ENCODE measurements at places on chromosomes 11 and 22. TPM values are rescaled to one million over a fixed set of nuclear protein-coding genes. Genes with fewer than 3 reads are reported as not detected.

The SCARF2 gene
- 0.74 TPM for total RNA-seq

The OR5P2 gene
- total RNA-seq: not detected

- no peak for DNase-seq
- H3K4me3 ChIP-seq: no peak overlapping the region
- no peaks in the 10 kb centered on the region for H3K36me3 ChIP-seq
- no peaks in the 10 kb centered on the region for H3K4me1 ChIP-seq
- H3K27ac ChIP-seq: no peak overlapping the region
Measured at GRCh38 chr11:41413843-41414242, 45.6 kb downstream of the LRRC4C start.

- H3K4me1 ChIP-seq: no peaks in the 10 kb centered on the region
- DNase-seq: no peak
- no peak overlapping the region for H3K27ac ChIP-seq
- no peaks in the 10 kb centered on the region for H3K36me3 ChIP-seq
Measured at GRCh38 chr11:71342951-71343827, 90.8 kb upstream of the SHANK2 start.

DNA sequence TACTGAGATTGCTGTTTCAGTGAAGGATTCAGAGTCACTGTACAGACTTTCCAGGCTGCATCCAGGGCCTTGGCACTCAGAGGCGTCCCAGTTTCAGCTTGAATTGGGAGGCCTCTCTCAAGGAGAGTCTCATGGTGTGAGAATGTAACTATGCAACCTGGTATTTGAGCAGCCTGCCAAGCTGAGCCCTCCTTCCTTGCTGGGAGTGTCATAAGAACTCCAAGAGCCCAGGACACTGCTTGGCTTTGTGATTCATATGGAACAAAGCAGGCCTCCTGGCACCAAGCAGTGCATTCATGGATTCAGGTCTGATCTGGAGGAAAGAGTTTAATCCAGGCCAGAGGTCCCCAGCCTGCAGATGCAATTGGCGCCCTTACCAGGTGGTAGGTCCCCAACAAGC is 171.7 kb downstream of the DBX1 start:
- DNase-seq: no peak
- no peaks in the 10 kb centered on the region for H3K36me3 ChIP-seq
- no peak overlapping the region for H3K4me3 ChIP-seq

DNA sequence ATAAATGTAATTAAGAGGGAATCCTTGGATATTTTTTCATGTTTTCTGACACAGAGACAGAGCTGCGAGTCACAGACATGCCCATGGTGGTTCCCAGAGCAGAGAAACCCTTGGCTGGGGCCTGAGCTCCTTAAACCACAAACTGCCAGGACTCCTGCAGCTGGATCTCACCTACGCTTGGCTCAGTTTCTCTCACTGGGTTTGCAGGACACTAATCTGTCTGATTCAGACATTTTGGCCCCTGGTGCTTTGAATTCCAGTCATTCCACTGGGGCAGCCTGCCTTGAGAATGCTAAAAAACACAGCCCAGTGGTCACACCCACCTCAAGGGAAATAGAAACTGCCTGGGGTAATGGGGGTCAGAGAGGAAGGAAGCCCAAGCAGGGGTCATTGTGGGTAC is 122.6 kb downstream of the CCDC81 start:
- no peak overlapping the region for H3K27ac ChIP-seq
- H3K4me3 ChIP-seq: no peak overlapping the region
- DNase-seq: no peak
- H3K36me3 ChIP-seq: no peaks in the 10 kb centered on the region
- no peaks in the 10 kb centered on the region for H3K4me1 ChIP-seq

DNA sequence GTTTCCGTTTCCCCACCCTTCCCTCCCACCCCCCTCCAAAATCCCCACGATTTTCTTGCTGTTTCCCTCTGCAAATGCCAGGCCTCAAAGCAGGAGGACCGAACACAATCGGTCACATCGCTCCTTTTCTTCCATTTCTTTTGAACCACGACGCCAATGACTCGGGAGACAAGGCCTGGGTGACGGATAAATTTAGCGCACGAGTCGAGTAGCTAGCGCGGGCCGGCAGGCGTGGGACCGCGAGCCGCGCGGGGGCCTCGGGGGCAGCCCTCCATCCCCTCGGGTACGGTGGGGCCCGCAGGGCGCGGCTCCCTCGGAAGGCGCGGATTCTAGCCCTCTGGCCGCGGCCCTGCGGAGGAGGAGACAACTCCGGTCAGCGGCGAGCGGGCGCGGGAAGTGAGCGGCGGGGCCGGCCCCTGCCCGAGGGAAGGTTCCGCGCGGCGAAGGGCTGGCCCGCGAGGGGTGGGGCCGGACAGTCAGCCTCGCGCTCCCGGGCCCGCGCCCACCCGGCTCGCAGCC is 414 bp downstream of the JOSD1 start:
- peak overlapping the region; percentile 89 for H3K27ac ChIP-seq
- no peak for DNase-seq
- 0 out of 2 replicates have a peak, but pooled peaks cover 7% of the 10 kb centered on the region for H3K36me3 ChIP-seq
- H3K4me3 ChIP-seq: peak overlapping the region; percentile 86
- H3K4me1 ChIP-seq: peaks cover 12% of the 10 kb centered on the region

DNA sequence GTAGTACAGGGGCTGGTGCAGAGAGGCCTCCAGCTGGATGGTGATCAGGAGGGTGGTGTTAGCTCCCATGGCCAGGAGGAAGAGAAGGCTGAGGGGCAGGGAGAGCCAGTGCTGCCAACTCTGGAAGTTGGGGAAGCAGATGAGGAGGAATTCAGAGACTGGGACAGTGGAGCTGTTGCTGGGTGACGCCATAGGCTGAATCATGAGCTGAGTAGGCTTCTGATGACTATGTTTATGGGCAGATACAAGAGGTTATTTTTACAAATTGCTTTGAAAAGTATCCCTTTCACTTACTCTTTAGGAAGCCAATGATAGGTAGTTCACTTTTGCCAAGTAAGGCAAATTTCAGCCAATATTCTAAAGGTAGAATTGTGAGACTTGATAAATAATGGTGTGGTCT is 3.1 kb downstream of the OR56A1 start:
- no peaks in the 10 kb centered on the region for H3K27me3 ChIP-seq
- H3K27ac ChIP-seq: no peak overlapping the region
- DNase-seq: no peak
- H3K4me3 ChIP-seq: no peak overlapping the region

- H3K27me3 ChIP-seq: no peaks in the 10 kb centered on the region
- no peaks in the 10 kb centered on the region for H3K36me3 ChIP-seq
- H3K4me1 ChIP-seq: no peaks in the 10 kb centered on the region
Measured at GRCh38 chr11:94854770-94855633, 86.8 kb downstream of the AMOTL1 start.

DNA sequence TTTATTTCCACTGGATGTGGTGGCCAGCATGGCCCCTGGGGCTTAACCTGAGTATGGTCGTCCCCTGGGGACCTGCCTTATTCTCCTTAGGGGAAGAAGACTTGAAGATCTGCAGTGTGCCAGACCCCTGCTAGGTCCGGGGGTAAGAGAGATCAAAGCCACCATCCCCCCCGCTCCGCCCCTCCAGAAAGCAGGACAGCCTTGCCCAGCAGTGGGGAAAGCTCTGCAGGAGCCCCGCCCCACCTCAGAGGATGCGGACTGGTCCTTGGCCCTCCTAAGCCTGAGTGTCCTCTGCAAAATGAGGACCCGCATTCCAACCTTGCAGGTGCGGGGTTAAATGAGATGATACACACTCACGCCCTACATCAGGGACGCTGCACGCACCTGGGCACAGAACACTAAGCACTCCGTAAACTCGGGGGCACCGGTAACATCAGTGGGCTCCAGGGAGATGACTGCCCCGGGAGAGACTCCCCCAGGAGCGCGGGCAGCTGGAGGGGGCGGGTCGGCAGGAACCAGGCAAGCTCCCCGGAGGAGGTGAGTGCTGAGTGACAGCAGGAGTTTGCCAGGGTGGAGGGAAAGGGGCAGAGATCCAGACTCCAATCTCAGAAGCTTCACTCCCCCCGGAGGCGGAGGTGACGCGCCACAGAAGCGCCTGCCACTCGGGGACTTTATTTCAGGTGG is 564 bp upstream of the ANO1 start:
- H3K4me3 ChIP-seq: no peak overlapping the region
- H3K36me3 ChIP-seq: no peaks in the 10 kb centered on the region
- no peak overlapping the region for H3K27ac ChIP-seq
- no peaks in the 10 kb centered on the region for H3K4me1 ChIP-seq
- DNase-seq: no peak

DNA sequence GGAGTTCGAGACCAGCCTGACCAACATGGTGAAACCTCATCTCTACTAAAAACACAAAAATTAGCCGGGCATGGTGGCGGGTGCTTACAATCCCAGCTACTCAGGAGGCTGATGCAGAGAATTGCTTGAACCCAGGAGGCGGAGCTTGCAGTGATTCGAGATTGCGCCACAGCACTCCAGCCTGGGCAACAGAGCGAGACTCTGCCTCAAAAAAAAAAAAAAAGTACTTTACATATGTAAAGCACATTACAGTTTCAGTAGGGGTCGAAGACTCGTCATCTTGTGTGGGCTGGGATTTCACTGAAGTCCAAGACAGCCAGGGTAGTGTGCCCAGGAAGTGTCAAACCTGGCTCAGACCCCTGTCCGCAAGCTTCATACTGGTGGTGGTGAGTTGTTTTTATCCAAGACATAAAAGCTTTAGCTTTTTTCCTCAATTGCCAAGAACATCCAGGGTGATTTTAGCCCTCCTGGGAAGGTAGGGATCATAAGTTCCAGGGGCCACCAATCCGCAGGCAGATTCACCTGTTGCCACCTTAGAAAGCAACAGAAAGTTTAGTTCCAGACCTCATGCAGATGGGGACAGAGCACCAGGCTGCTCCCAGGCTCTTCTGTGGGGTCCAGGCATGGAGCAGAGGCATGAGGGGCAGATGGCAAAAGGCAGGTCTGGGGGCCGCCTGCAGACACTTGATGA is 21.6 kb upstream of the ADORA2A start:
- H3K4me1 ChIP-seq: peaks cover 33% of the 10 kb centered on the region
- no peak overlapping the region for H3K27ac ChIP-seq
- H3K27me3 ChIP-seq: no peaks in the 10 kb centered on the region
- peaks cover 3% of the 10 kb centered on the region for H3K36me3 ChIP-seq
- DNase-seq: no peak

DNA sequence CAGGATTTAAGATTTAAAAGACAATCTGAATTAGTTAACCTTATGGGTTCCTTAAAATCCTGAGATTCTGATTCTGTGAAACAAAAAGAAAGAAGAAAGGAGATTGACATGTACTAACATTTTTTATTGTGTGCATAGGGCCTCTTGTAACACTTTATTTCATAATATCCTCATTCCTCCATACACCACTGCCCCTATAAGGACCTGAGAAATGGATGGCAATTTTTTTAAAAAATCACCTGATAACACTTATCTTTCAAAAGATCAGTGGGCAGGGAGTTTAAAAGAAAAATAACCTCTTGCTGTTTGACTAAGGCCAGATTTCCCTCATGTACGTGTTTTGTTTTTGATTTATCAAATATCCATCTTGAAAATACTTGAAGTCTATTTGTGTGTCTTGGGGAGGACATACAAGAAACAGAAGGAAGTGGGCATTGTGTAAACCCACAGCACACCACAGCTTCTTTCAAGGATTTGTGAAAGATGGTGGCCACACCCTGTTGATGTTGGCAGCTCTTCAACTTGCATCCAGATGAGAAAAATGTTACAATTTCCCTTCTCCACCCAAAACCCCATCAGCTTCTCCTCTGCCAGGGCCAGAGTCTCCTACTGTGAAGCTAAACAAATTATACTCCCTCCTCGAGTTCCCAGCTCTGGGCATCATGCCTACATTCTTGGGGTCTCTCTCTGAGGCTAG is 35.0 kb upstream of the MPEG1 start:
- DNase-seq: no peak
- no peak overlapping the region for H3K4me3 ChIP-seq
- no peak overlapping the region for H3K27ac ChIP-seq
- H3K36me3 ChIP-seq: no peaks in the 10 kb centered on the region

DNA sequence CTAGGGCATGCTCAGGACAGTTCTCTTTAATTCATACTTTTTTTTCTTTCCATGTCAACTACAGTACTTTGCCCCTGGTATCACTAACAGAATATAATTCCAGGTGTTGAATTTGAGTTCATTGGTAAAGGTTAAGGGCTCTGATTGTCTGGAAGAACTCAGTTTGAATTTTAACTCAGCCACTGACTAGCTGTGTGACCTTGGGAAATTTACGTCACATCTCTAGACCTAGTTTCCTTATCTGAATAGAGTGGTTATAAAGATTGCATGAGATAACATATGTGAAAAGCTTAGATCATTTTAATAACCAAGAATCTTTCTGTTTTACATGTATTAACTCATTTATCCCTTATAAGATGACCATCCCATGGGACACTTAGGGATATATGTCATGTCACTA is 15.8 kb upstream of the ZC3H12C start:
- H3K4me1 ChIP-seq: peaks cover 16% of the 10 kb centered on the region
- peak overlapping the region; percentile 51 for H3K27ac ChIP-seq
- no peaks in the 10 kb centered on the region for H3K36me3 ChIP-seq
- H3K4me3 ChIP-seq: no peak overlapping the region
- no peaks in the 10 kb centered on the region for H3K27me3 ChIP-seq

GRCh38 chr22:49668402-49668801 is 159.3 kb downstream of the BRD1 start:
- no peak for DNase-seq
- peaks cover 5% of the 10 kb centered on the region for H3K27me3 ChIP-seq
- no peak overlapping the region for H3K27ac ChIP-seq

DNA sequence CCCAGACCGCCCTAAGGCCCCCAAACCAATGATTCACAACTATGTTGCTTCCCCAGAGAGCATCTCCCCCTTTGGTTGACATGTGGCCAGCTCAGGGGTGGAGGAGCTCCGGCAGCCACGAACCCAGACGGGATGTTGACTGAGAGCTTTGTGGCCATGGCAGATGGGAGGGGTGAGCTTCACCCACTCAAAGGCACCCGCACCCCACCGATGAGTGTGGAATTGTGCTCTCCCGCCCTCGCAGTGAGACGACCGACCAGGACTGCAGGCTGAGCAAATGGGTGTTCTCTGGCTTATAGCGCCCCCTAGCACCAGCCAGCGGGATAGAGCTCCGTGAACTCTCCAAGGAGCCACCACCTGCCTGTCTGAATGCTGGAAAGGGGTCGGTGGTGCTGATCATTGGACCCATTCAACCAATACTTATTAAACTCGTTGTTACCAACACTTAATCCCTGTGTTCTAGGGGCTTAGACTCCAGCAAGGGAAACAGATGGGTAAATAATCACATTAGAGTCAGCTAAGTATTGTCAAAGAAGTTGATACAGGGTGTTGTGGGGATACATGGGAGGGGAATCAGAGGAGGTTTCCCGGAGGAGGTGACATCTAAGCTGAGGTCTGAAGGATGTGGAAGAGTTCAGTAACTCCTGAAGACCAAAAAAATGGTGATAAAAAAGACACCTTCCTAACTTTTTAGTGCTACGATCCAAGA is 4.5 kb upstream of the TIMP3 start:
- H3K27me3 ChIP-seq: peaks cover 4% of the 10 kb centered on the region
- no peaks in the 10 kb centered on the region for H3K36me3 ChIP-seq
- no peak overlapping the region for H3K27ac ChIP-seq

GRCh38 chr11:10625281-10625981 is 57.0 kb upstream of the LYVE1 start:
- no peak for DNase-seq
- H3K36me3 ChIP-seq: no peaks in the 10 kb centered on the region
- H3K4me1 ChIP-seq: no peaks in the 10 kb centered on the region
- H3K4me3 ChIP-seq: no peak overlapping the region
- no peak overlapping the region for H3K27ac ChIP-seq
- H3K27me3 ChIP-seq: peaks cover 2% of the 10 kb centered on the region

Measured in GM12878 (cell line).